Vagina (tissue), 2 donors: ENCODE measurements at places on chromosomes 16 and 17. TPM values are rescaled to one million over a fixed set of nuclear protein-coding genes. Genes with fewer than 3 reads are reported as not detected.

OTOA gene
- not detected for total RNA-seq

TMEM106A gene
- total RNA-seq: 6.6 TPM

STH gene
- not detected for total RNA-seq

IFT20 gene
- 42.5 TPM for total RNA-seq

LRRC46 gene
- total RNA-seq: not detected

TGFB1I1 gene
- 114 TPM for total RNA-seq

DEXI gene
- 67.5 TPM for total RNA-seq

NPB gene
- 4.7 TPM for total RNA-seq

SULT1A1 gene
- 11.5 TPM for total RNA-seq

G6PC1 gene
- not detected for total RNA-seq

C17orf78 gene
- not detected for total RNA-seq

C17orf67 gene
- total RNA-seq: 2.7 TPM

ITGAL gene
- 5.4 TPM for total RNA-seq

TSR1 gene
- total RNA-seq: 17.7 TPM

CHST6 gene
- 0.25 TPM for total RNA-seq

ADAMTS18 gene
- 0.25 TPM for total RNA-seq

ABCA9 gene
- 71.2 TPM for total RNA-seq

NDUFAB1 gene
- 68.8 TPM for total RNA-seq

WNT9B gene
- total RNA-seq: not detected

ABI3 gene
- total RNA-seq: 11.0 TPM

NUP93 gene
- 43.7 TPM for total RNA-seq

BANP gene
- total RNA-seq: 44.0 TPM

USP7 gene
- 112 TPM for total RNA-seq

HIGD1B gene
- total RNA-seq: not detected

CCL4L2 gene
- 5.2 TPM for total RNA-seq

VTN gene
- 2.7 TPM for total RNA-seq

SULT1A3 gene
- 10.8 TPM for total RNA-seq

PER1 gene
- total RNA-seq: 215 TPM

CPHXL2 gene
- total RNA-seq: not detected

AANAT gene
- total RNA-seq: not detected

DRC7 gene
- not detected for total RNA-seq

NUP88 gene
- 72.2 TPM for total RNA-seq

USP36 gene
- 71.2 TPM for total RNA-seq

IL17C gene
- not detected for total RNA-seq

SAP30BP gene
- 79.1 TPM for total RNA-seq

COX6A2 gene
- not detected for total RNA-seq

PERCC1 gene
- total RNA-seq: not detected

CENPV gene
- total RNA-seq: 4.2 TPM

METTL26 gene
- 187 TPM for total RNA-seq

SLC5A11 gene
- total RNA-seq: not detected

CCL2 gene
- 15.2 TPM for total RNA-seq

TEX19 gene
- total RNA-seq: not detected

DPEP2 gene
- total RNA-seq: 2.0 TPM

SLC43A2 gene
- total RNA-seq: 5.2 TPM

SLC35B1 gene
- 42.0 TPM for total RNA-seq

ASGR1 gene
- total RNA-seq: 2.5 TPM

PRDM7 gene
- total RNA-seq: not detected

HOXB1 gene
- not detected for total RNA-seq

HASPIN gene
- total RNA-seq: 0.74 TPM

CES4A gene
- 12.5 TPM for total RNA-seq

C16orf74 gene
- total RNA-seq: 18.2 TPM

GP1BA gene
- not detected for total RNA-seq

BAHCC1 gene
- total RNA-seq: 9.1 TPM

PRAC2 gene
- total RNA-seq: not detected

MYOCD gene
- total RNA-seq: 26.5 TPM

WFDC1 gene
- total RNA-seq: 12.0 TPM

PLD6 gene
- total RNA-seq: 0.74 TPM
